ENCODE measurements at places on chromosomes 3 and 15. TPM values are rescaled to one million over a fixed set of nuclear protein-coding genes. Genes with fewer than 3 reads are reported as not detected.

The IL16 gene
- not detected for total RNA-seq

The WDR49 gene
- total RNA-seq, result not detected

The HAPLN3 gene
- total RNA-seq, result 36.8 TPM

The CFAP161 gene
- not detected for total RNA-seq

The CBLB gene
- 11.8 TPM for total RNA-seq

The SIAH2 gene
- total RNA-seq, result 18.9 TPM

The GUCA1C gene
- not detected for total RNA-seq

The ADCY5 gene
- 0.38 TPM for total RNA-seq

The GOLGA8M gene
- not detected for total RNA-seq

The LMAN1L gene
- total RNA-seq, result not detected

The ZNF609 gene
- total RNA-seq, result 23.6 TPM

The COL7A1 gene
- total RNA-seq, result 175 TPM
